ENCODE measurements at places on chromosomes 2 and 18.

- no peak for DNase-seq
These were observed 264.0 kb upstream of the FBXO11 start for GRCh38 chr2:48170281-48170680.

- DNase-seq = no peak
These were observed 105.8 kb upstream of the SPOPL start for GRCh38 chr2:138395565-138396306.

GRCh38 chr2:41933046-41933420 lies 114.8 kb upstream of the PKDCC start:
- no peak for DNase-seq

DNA sequence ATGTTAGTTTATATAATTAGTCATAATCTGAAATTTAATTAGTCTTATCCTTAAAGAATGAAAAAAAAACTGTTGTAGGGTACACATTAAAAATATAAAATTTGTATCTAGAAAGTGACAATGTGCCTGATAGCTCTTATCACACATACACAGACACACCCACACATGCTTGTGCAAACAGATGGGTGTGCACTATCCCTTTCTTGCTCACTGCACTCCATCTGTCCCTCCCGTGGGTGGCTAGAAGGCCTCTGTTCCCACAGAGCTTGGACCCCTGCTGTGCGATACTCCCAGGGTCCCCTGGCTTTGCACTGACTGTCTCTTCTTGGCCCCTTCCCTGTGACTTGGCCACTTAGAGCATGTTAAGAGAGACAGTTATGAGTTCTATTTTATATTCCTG lies 123.9 kb upstream of the ACKR3 start:
- no peak for DNase-seq

GRCh38 chr2:174722942-174723592 lies 41.2 kb downstream of the CHRNA1 start:
- DNase-seq = no peak

DNA sequence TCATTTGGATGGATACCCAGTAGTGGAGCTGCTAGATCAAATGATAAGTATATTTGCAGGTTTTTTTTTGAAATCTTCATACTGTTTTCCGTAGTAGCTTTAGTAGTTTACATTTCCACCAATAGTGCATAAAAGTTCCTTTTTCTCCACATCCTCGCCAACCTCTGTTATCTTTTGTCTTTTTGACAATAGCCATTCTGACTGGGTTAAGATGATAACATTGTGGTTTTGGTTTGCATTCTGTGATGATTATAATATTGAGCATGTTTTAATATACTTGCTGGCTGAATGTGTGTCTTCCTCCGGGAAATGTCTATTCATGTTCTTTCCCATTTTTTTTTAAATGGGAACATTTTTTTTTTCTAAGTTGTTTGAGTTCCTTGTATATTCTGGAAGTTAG lies 260.0 kb downstream of the GULP1 start:
- DNase-seq = no peak

DNA sequence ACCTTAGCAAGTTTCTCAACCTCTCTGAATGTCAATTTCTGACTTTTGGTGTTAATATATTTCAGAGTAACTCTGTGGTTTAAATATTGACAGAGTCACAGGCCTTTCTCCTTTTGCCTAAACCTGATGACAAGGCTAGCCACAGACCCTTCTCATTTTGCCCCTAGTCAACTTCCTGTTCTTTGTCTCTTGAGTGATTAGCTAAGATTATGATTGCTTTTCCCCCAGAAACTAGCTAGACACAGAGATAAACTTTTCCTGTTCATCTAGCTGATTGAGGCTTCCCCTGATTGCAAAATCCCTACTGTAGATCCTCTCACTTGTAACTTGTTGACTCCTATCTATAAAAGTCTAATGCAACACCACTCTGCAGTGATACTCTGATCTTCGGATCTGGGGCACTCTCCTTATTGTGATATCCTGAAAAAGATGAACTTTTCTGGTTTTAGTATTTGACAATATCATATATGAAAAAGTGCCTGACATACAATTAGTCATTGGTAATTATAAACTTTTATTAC lies 241.4 kb downstream of the ZNF385B start:
- no peak for DNase-seq

DNA sequence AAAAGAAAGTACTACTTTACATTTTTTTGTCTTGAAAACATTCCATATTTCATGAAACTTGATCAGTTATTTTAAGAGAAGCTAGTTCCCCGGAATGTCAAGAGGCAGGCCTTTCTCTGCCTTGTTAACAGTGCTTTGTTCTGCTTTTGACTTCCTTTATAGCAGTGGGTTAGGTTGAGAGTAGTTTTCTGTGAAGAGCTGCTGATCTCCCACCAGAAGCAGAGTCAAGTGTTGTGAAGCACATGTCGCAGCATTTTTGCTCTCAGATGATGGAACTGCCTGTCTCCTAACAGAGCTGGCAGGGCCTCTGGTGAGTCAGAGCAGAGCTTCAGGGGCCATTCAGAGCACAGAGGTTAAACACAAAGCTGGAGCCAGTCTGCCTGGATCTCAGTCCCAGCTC lies 871.8 kb downstream of the SLC4A3 start:
- DNase-seq = no peak

- no peak for DNase-seq
These were observed 40.6 kb upstream of the MRPL19 start for GRCh38 chr2:75605770-75606529.

DNA sequence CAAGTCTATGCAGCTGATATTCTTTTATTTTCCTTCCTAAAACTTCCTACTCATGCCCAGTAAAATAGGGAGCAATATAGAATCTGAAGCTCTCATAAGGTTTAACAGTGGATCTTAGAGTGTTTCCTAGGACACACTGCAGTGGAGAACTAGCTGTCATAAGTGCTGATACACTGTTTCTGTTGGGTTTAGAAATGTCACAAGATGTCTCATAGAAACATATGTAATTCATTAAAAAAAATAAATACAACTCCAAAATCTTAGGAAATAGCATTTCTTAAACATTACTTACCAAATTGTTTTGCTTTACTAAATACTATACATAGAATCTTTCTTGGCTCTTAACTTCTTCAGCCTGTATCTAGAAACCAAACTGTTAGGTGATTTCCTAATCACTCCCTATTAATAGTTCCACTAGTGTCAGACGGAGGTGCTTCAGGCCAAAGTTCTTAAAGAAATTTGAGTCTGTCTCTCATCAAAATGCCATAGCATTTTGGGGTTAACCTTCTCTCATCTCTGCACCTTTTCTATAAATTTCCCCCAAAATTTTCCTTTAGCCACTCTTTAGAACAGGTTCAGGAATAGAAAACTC lies 93.7 kb downstream of the CERKL start:
- no peak for DNase-seq

- DNase-seq = no peak
These were observed 174.3 kb downstream of the ZNF521 start for GRCh38 chr18:25177631-25178030.

GRCh38 chr2:20574930-20575329 lies 76.0 kb downstream of the HS1BP3 start:
- no peak for DNase-seq

GRCh38 chr18:48300463-48300961 lies 108.7 kb downstream of the ZBTB7C start:
- peak; percentile 96 for DNase-seq

DNA sequence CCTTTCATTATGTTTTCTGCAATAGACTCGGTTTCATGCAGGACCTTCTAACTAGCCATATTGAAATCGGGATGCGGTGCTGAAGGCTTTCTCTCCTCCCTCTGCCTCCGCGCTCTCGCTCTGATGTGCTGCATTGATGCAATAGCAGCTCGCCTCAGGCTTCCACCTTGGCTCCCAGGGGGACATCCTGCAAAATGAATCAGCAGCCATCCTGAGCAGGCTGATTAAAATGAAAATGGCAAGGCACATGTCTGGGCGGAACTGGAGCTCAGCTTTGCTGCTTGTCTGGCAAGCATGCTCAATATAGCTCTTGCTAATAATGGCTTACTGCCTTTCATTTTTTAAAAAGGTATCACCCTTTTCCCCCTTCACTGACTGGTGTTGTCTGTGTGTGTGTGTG lies 806 bp upstream of the MYT1L start:
- DNase-seq = no peak

DNA sequence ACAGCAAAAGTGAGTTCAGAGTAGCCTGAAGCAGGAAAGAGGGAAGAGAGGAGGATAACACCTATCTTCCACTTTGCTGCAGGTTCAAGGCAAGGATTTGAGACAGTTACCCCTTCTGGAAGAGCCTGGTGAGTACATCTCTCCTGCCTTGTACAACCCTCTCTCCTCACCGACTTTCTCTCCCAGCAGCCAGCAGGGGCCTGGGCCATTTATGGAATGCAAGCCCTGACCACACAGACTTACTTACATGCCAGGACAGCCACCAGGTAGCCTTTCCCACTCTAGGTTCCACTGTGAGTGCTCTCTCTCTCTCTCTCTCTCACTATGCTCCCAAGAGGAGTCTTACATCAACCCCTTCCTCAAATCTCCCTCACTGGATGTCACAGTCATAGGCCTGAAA lies 57.0 kb downstream of the BCL11A start:
- DNase-seq = no peak

DNA sequence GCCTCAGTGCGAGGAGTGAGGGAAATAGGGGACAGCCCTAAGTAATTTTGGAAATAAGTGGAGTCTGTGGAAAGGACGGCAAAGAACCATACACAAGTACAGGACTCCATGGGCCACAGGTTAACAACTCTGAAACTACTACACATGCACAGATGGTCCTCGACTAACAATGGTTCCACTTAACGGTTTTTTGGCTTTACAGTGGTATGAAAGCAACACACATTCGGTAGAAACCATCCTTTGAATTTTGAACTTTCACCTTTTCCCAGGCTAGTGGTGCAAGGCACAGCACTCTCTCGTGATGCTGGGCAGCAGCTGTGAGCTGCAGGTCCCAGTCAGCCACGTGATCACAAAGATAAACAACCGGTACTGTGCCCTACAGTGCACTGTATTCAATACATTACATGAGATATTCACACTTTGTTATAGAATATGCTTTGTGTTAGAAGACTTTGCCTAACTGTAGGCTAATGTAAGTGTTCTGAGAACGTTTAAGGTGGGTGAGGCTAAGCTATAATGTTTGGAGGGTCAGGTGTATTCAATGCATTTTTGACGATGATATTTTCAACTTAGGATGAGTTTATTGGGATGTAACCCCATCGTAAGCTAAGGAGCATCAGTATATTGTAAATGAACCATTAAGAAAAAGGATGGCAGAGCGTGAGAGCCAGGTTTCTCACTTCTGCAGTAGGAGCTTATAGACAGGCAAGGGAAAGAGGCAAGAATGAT lies 44.6 kb downstream of the TBC1D8 start:
- DNase-seq = no peak

DNA sequence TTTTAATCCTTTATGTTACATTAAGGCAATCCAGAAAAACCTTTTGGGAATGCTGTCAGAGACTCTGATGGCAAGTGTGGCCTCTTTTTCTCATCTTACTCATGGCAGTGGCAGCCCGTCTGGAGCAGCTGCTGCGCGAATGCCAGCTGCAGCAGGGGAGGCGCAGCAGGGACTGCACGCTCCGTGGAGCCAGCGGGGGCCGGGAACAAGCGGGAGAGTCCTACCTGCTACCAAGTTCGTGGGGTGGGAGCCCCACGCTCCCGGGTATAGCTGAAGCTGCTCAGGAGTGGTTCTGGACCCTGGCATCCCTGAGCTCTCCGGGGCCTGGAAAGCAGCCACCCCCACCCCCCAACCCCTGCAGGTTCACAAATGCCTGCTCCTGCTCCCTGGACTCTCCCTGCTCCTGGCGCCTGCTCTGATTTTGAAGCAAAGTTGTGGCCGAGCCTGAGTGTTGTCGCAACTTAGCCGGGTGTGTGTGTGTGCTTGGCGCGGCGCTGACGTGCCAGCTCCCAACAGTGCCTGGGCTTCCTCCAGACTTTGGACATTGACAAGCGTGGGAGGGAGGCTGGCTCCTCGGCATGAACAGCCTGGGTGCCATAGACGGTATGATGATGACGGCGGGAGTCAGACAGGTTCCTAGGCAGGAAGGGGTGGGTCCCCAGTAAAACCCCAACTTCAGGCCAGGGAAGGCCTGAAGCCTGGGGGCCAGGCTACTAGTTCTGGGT lies 21.7 kb downstream of the TMX3 start:
- DNase-seq = no peak

DNA sequence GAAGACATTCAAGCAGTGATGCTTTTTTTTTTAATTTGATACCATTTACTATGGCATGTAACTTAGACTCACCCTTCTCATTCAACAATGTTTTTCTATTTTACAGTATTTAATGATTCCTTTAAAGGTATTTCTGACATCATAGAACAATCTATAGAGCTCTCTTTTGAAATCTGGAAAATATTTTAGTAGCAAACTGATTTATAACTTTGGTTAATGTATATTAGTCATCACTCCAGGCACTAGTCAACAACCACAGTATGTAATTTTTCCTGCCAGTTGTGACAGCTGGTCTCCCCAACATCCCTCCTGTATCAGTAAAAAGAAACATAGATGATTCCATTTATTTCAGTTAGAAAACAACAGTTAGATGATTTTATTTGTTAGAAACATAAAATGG lies 122.9 kb downstream of the LCLAT1 start:
- DNase-seq = no peak

DNA sequence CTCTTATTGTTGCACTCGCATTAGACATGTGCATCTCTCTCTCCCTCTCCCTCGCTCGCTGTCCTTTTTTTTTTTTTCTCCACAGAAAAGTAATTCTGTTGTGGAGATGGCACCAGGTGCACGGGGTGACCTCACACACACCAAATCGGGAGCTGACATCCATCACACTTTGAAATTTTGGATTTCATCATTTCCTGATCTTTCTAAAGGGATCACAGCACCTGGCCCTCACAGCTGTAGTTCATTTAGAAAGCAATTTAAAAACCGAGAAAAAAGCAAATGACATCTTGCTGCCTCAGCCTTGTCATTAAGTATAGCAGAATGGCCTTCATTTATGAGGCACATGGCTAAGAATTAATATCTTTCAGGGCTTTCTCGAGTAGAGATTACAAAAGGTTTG lies 717.2 kb downstream of the RNF144A start:
- DNase-seq = no peak

DNA sequence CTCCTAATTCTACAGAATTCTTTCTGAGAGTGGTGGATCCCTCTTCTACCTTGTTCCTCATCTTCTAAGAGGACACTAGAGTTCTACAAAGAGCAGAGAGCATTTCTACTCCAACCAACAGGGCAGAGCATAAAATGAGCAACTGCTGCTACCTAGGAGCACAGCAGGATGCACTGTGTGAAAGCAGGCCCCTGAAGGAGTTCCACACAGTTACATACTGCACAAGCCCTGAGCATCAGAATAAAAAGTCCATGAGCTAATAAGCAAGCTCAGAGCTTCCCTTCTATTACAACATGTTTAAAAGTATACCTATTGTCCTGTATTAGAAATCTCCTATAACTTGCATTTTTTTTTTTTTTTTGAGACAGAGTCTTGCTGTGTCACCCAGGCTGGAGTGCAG lies 8.4 kb downstream of the FHL2 start:
- no peak for DNase-seq

- DNase-seq = no peak
These were observed 255.1 kb downstream of the EIPR1 start for GRCh38 chr2:3122525-3122924.

DNA sequence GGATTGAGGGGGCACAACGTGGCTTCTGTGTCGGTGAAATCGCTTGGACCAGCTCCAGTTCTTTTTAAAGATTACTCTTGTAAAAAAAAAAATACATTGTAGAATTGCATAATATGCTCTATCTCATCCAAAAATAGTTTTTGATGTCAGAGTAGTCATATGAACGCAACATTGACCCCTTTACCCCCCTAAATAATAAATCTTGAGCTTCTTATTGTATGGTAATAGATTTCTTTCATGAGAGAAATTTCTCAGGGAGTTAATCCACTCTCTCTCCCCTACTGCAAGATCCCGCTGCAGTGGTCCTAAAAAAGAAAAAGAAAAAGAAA lies 50.2 kb upstream of the PAIP2B start:
- DNase-seq = no peak
